ENCODE measurements at places on chromosomes 11 and 22. TPM values are rescaled to one million over a fixed set of nuclear protein-coding genes. Genes with fewer than 3 reads are reported as not detected.

The CRYAB gene
- total RNA-seq = 12.5 TPM

The C11orf97 gene
- not detected for total RNA-seq

The A4GALT gene
- total RNA-seq = 23.4 TPM

The CREB3L1 gene
- 3.7 TPM for total RNA-seq

The MYEOV gene
- 119 TPM for total RNA-seq

The PTGDR2 gene
- total RNA-seq = not detected

The GPR83 gene
- total RNA-seq = 0.07 TPM

The PIM3 gene
- total RNA-seq = 65.1 TPM

The LUZP2 gene
- total RNA-seq = not detected

The RIMBP3C gene
- 0.13 TPM for total RNA-seq

The SLC5A12 gene
- total RNA-seq = not detected
